AML-193 (cell line): ENCODE measurements at places on chromosomes 3 and 15.
A peak's percentile ranks its signal among the peaks of the same experiment; 100 is the strongest.

DNA sequence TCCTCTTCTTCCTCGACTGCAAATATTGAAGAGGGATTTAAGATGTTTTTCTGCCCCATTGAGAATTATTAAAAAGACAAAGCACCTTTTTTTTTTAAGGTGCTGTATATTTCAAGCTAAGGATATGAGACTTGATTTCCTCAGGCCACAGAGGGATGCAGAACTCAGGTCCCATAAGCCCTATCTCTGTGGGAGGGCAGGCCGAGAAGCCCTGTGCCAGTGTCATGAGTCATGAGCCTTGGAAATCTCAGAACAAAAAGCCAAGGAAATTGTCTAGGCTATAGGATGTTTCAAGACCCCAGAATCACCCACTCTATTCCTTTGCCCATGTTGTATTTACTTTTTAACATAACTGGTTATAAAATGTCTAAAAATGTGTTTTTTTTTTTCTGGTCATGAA lies 7.3 kb downstream of the ESYT3 start:
- DNase-seq: no peak

DNA sequence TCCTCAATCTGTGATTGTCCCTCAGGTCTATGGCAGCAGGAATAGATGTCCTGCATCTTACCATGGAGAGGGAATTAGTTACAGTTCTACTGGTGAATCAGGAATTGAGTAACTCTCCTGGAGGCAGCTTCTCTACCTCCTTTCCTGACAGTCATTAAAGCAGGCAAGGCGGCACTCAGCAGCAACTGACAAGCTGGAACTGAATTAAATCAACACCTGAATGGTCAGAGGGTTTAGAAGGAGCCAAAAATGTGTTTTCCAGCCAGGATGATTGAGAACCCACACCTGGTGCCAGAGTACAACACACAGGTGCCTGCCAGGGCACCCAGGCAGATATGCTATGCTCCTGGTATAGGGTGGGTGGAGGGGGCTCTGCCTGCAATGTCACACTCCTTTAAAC lies 43.1 kb upstream of the TIPARP start:
- DNase-seq: no peak

- peak; percentile 31 for DNase-seq
Measured at GRCh38 chr3:129162729-129163579, 2.1 kb upstream of the ISY1 start.

DNA sequence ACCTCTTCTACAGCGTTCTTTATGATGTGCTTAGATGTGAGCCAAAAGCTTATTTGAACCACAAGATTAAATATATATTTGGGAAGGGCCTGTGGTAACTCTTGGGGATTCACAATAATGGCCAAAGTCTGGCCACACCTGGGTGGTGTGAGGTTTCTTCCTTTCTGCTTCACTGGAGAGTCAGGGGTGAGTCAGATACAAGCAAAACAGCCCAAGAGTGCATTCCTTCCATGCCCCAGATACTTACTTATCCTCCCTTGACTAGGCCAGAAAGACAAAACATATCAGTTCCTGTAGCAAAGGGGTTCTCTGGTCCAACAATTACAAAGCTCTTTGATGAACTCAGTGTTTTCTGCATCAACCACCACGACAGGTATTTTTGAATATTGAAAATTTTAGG lies 941 bp downstream of the ZBED2 start:
- DNase-seq: no peak

DNA sequence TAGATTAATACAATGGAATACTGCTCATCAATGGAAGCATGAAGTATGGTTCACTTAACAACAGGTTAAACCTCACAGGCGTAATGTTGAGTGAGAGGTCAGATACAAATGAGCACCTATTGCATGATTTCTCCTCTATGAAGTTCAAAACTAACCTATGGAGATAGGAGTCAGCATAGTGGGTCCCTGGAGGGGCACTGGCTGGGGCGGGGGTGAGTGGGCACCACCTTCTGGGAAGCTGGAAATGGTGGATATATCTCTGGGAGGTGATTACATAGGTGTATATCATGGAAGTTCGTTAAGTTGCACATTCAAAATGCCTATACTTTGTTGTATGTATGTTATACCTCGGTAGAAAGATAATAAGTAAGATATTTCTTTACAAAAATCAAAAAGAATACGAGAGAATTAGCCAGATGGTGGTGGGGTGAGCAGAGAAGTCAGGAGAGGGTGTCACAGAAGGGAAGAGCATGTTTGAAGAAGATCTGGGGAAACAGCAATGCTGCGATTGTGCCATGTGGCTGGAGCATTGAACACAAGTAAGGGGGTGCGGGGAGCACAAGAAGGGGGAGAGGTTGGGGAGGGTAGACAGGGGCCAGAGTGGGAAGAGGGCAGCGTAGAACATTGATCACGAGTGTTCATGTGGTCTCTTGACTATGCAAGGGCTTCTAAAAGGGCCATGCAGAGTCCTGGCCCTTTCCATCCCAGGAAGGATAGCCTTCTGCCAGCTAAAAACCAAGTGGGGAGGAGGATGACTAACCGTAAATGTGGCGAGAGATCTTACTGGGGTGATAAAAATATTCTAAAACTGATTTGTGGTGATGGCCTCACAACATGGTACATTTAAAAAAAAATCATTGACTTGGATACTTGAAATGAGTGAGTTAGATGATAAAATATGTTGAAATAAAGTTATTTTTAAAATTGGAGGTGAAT lies 30.2 kb downstream of the ITGA11 start:
- DNase-seq: no peak

DNA sequence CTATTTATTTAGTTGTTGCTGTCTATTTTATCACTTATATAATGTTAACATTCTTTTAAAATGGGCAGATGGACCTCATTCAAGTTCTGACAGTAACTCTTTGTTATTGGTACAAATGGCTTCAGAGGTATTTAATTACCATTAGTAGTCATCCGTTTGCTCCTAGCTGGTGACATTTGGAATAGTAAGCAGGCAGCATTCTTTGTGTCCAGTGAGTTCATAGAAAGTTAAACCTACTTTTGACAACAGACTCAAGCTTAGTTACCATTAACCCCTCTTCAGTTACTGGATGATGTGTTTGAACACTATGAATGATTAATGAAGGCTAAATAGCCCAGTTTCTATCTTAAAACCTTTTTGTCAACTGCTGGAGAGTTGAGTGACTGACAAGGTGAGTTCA lies 500.7 kb upstream of the ATP11B start:
- DNase-seq: no peak

DNA sequence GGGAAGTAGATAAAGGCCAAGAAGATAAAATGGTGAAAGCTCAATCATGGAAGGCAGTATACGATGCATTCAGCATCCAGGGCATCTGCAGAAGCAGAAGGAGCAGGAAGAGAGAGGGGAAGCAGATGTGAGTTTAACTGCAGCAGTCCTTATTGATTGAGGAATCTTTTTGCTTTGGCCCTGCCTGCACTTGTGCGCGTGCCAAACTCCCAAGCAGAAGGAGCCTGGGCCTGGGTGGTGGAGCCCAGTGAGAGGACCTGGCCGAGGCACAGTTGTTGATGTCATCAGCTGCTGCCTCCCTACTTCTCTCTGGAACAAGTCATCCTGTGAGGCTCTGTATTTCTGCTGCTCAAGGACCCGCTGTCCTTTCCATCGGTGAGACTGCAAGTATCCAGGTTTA lies 65.5 kb upstream of the ROPN1 start:
- DNase-seq: no peak

DNA sequence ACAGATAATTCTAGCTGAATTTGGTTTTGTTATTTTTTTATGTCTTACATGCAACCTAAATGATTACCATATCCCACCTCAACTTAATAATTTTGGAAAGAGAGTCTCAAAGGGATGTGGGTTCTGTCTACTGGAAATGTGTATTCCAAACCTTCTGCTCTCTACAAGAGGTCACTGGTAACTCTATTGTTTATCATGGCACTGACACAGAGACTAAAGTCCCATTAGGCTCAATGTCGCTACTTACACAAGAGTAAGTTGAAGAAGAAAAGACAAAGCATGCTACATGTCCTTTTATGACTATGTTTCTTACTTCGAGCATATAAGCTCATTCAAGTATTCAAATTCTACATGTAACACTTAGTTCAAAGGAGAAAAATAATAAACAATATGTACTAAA lies 460.3 kb upstream of the EPHA6 start:
- DNase-seq: no peak

- no peak for DNase-seq
Measured at GRCh38 chr3:46670891-46671427, 22.5 kb downstream of the ALS2CL start.

GRCh38 chr3:101453961-101454360 lies 59.1 kb downstream of the SENP7 start:
- DNase-seq: no peak

GRCh38 chr3:123138839-123139444 lies 62.8 kb upstream of the SEC22A start:
- DNase-seq: no peak

- DNase-seq: no peak
Measured at GRCh38 chr3:146156666-146157314, 4.2 kb downstream of the PLOD2 start.

GRCh38 chr3:183594636-183595035 lies 39.1 kb upstream of the KLHL6 start:
- DNase-seq: no peak

- DNase-seq: peak; percentile 69
Measured at GRCh38 chr3:187737368-187738070, 7.7 kb downstream of the BCL6 start.

- DNase-seq: no peak
Measured at GRCh38 chr15:24017470-24017869, 330.4 kb upstream of the NDN start.

DNA sequence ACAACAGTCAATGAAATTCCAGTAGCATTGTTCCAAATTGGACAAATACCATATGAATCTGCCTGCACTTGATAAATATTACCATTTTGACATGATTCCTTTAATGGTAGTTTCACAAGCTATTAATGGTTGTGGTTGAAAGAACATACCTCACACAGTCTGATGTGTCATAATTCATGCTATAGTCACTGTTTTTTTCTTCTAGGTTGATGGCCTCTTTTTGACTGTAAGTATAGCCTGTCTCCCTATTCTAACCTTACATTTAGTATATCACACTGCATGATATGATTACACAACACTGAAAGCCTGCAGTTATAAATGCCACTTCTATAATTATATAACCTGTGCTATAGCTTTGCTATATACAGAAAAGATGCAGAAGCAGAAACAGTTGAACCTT lies 834.1 kb downstream of the NSUN3 start:
- no peak for DNase-seq

DNA sequence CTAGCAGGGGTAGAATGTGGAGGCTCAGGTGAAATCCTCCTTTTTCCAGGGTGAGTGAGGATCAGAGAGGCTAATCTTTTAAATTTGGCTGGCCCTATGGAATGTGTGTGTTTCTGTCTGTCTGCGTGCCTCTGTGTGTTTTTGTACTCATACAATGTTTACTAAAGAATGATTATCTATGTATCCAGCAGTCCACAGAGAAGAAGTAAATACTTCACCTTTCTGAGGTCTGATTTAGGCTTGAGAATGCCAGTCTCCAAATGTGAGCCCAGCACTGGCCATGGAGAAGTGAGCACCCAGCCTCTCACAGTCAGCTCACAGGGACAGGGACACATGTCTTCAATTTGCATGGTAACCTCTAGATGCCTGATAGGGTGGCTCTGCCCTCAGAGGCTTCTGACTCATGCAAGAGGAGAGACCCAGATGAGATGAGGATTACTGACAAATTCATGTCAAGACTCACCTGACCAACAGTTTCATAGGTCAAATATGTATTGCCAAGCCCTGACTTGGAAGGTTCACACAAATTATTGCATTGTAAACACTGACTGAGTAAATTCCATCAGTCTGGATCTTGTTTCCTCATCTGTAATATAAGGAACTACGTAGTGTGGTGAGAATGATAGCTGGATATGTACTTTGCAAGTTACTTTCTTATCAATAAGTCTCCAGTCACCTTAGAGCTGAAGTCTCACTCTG lies 31.0 kb downstream of the ENTPD3 start:
- no peak for DNase-seq

GRCh38 chr15:73325191-73325861 lies 43.4 kb downstream of the HCN4 start:
- DNase-seq: no peak

GRCh38 chr3:44019736-44020135 lies 221.9 kb upstream of the TOPAZ1 start:
- DNase-seq: no peak

DNA sequence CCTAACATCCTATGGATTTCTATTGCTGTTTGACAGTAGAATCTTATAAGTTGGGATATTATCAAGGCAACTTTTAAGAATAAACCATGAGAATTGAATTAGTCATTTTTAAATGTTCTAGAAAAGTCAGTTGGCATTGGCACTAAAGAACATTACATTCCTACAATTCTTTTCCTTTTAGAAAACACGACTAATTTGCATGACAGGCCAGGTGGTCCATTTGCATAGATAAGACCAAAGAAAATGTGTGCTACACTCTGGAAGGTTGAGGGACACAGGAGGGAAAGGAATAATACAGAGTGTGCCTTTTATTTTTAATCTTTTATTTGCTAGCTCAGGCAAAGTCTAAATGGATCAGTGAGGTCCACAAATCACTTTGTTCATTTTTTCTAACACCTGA lies 962.3 kb downstream of the EPHA3 start:
- DNase-seq: no peak

- DNase-seq: no peak
Measured at GRCh38 chr3:72426618-72427397, 421.4 kb downstream of the SHQ1 start.

- DNase-seq: peak; percentile 77
Measured at GRCh38 chr3:149299938-149300801, 33.3 kb downstream of the TM4SF18 start.

DNA sequence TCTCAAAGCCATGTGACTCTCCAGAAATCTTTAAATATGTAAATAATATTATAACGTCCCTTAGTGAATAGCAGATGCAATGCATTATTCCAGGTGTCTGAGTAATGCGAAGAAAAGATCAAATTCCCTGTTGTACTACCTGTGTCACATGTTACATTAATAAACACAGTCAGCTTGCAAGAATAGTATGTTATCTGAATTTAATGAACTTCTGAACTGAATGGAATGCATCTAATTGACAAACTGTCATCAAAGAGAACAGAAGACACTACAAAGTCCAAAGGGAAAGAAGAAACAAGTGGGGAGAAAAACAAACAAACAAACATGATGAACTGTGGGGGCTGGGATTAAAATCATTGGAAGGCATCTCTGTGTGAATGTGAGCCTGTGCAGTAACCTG lies 508.8 kb downstream of the LPP start:
- DNase-seq: no peak

DNA sequence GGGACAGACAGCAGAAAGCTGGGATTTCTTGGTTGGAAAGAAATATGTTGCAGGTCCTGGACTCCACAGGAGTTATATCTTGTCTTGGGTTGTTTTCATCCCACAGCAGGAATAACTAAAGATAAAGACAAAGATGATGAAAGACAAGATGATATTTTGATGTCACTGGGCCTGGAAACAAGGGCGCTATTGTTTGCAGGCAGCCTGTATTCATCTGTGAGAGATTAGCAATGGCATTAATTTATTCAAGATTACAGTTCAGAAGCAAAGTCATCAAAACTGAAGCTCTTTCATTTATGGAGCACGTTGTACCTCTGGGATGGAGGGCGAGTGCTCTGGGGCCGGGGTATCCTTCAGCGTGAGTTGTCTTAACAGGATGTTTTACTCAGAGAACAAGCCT lies 213.8 kb downstream of the LRTM1 start:
- DNase-seq: no peak
